ENCODE measurements at places on chromosomes 12 and 14.

DNA sequence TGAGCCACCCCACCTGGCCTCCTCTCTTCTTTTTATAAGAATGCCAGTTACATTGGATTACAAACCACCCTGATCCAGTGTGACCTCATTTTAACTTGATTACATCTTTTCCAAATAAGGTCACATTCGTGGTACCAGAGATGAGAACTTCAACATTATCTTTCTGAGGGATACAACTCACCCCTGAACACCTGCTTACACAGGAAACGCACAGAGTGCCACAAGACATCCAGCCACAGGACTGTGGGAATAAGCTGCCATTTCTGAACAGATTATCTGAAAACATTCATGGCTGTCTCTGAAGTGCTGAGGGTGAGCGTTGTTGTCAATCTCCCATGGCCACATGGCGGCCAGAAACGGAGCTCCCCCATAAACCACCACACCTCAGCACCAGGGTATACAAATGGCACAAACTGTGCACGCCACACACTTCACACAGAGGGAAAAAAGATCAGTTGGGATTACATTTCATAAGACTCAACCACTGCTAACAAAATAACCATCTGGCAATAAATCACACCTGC is 23.7 kb downstream of the FOXN3 start:
- DNase-seq = no peak

- no peak for DNase-seq
These were observed 58.9 kb downstream of the BCL11B start for GRCh38 chr14:99213101-99213500.

GRCh38 chr12:47995981-47996401 is 8.3 kb downstream of the COL2A1 start:
- DNase-seq = peak; percentile 82

- peak; percentile 50 for DNase-seq
These were observed 101.9 kb downstream of the GAS2L3 start for GRCh38 chr12:100675432-100675831.

DNA sequence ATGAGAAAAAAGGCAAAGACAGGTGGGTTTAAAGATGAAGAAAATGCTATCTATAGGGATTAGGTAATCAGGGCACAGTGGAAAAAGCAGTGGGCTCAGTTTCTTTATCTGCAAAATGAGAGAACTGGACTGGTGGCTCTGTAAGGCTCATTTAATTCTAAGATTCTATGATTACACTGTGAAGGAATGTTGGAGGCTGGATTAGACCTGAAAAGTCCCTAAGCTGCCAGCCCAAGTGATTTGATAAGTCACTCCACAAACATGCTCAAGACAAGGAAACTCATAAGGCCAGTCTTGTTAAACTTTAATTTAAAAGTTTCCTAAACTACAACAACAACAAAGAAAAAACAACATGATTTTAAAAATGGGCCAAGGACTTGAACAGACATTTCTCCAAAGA is 75.1 kb downstream of the DCAF5 start:
- peak; percentile 90 for DNase-seq

All from astrocyte of the hippocampus (primary cell).